NCI-H446 treated with DMSO at 0.1 percent for 48 hours (cell line): ENCODE measurements at places on chromosomes 13 and 19.

DNA sequence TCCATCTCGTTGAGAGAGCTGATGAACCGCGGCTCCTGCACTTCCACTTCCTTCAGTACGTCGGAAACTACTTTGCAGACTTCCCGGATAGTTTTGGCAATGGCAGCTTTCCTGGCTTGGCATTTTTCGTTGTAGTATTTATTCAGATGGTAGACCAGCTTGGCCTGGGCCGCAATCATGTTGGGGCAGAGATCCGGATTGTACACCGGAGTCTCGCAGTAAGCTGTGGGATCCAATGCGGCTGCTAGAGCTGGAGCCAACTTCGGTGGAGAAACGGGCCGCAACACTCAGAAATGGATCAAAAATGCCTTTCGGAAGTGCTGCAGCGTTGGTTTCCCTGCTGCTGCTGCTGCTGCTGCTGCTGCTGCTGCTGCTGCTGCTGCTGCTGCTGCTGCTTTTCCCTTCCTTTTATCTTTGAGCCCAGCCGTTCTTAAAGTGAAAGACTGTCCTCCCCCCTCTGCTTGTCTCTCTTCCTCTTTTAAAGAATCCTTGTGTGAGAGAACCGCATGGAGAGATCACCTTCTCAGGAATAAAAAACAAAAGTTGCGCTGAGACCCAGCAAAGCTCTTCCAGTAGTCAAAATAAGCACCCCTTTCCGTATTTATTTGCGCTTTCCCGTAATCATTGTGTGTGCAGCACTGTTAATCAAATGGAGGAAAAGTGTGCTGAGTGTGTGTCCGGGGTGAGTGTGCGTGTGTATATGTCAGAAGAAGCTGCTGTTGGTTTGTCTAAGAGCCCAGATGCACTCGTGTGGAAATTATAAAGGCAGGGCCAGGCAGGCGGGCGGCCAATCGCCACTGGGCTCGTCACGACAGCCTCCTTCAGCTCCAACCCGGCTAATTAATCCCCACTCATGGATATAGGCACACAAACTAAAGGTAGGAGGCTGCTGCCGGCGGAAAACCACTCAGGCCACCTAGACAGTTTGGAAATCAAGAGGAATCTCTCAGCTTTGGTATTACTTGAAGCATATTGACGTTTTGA, at the start of gene MAB21L1:
Gene MAB21L1 (minus strand): TSS at position 730 of the 984 bp plus-strand sequence. CDS start 551 bp downstream, at position 179.
- DNase-seq = no peak

GRCh38 chr13:91212231-91212630, 135.3 kb upstream of the MIR17HG start:
- no peak for DNase-seq

GRCh38 chr13:110350509-110350908, 43.4 kb downstream of the COL4A2 start:
- no peak for DNase-seq

DNA sequence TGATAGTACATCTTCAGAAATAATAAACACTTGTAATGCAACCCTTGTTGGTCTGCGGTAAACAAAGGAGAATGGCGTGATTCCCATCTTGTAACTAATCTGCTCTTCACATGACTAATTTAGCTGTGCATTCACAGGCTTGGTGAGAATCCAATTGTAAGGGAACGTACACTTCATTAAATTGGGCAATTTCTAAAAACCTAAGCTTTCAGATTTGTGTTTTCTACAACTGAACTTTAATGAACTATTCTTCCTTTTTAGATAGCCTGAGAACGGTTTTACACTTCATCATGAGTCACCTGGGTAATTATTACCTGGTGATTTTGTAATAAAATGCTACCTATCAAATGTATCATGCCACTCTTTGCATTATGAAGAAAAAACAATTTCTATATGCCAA, 306.9 kb downstream of the KLF5 start:
- no peak for DNase-seq

DNA sequence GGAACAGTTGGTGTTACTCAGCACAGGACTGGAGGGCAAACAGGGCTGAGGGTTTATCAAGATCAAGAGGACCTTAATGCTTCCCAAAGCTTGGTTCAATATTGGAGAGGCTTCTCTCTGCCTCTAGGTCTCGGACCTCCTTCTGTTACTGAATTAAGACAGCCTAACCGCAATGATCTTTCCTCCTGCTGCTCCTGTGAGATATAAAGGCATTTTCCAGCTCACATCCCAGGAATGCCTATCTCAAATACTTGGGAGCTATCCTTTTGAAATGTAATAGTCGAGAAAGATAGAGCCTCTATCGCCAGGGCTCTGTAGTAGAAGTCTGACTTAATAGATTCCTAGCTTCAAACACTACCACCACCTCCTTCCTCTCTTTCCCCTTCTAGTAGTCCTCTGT, 1475.0 kb downstream of the SLITRK1 start:
- DNase-seq = no peak

GRCh38 chr19:48867123-48867745, 1.2 kb downstream of the PLEKHA4 start:
- DNase-seq = no peak

DNA sequence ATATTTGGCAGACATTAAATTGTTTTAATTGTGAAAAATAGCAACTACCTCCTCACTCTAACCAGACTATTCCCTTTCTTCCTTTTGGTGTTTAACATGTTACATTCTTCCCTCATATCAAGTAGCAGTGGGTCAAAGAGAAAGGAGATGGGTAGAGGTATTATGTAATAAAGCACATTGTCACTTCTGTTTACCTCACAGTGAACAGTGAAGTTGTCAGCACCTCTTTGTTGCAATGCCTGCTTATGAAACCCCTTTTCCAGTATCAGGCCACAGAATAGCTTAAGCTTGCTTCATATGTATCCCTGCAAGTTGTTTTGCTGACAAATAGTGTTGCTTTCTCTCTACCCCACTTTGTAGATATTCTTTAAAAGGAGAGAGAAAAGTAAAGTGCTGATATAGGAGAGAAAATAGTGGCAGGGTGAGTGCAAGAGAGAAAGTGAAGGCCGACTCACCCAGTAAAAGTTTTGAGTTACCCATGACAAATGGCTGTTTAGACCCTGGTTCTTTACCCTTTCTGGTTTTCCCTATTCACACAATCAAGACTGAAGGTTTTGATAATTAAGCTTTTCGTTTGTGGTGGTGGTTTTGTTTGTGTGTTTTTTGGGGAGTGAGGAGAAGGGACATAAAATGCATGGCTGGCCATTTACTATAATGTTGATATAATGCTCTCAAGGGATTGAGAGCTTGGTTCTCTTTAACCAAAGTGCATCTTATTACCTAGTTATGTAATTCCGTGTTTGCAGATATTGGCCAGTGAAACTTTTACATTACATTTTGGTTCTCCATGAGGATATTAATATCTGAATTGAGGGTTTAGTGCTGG, 3.7 kb downstream of the ITM2B start:
- no peak for DNase-seq

DNA sequence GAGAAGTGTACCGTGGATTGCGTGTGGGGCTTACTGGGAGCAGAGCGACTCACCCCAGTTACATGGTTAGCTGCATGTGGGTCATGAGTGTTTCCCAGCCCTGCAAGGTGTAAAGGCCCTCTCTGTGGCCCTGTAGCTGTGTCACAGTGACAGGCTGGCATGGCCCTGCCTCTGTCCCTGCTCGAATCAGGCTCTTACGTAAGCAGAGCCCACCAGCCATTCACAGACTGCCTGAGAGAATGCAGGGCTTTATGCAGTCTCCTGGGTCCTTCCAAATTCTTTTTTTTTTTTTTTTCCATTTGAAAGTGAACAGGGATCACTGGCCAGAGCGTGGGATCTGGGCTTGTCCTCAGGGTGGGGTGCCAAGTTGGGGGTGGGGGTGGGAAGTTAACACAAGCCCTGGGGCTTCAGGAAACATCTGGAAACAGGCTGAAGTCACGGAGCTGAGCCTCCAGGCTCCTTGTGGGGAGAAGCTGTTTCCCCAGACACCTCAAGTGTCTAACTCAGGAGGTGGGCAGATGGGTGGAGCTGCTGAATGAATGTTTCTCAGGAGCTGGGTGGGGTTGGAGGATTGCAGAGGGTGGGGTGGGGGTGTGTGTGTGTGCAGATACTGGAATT, 13.4 kb downstream of the TECR start:
- DNase-seq = no peak
